ENCODE measurements at places on chromosomes 12 and 14.

GRCh38 chr14:79021766-79022165 lies 851.6 kb downstream of the NRXN3 start:
- no peak for DNase-seq

- DNase-seq, result no peak
Observed at GRCh38 chr12:6437586-6437985, 7.2 kb upstream of the CD27 start.

- no peak for DNase-seq
Observed at GRCh38 chr12:77736219-77736965, 94.3 kb upstream of the NAV3 start.

DNA sequence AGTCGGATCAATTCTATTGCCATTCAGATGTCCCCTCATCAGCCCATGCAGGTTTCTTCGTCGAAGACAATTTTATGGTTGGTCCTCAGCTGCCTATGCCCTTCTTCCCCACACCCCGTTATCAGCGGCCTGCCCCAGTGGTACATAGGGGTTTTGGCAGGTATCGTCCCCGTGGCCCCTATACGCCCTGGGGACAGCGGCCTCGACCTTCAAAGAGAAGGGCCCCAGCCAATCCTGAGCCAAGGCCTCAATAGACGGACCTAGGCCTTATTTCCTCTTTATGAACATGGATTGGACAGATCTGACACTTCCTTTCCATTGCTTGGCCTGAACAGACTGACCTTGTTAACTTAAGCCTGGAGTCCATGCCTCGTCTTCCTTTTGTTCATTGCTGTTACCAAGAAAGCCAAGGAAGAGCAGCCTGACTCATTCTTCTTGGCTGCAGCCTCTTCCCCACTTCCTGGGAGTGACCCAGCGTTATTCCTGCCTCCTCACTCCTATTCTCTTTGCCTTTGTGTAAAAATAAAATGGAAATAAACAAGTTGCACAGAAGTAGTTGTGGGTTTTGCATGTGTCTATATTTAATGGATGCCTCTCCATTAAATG lies 156.5 kb upstream of the AMIGO2 start:
- DNase-seq, result no peak

DNA sequence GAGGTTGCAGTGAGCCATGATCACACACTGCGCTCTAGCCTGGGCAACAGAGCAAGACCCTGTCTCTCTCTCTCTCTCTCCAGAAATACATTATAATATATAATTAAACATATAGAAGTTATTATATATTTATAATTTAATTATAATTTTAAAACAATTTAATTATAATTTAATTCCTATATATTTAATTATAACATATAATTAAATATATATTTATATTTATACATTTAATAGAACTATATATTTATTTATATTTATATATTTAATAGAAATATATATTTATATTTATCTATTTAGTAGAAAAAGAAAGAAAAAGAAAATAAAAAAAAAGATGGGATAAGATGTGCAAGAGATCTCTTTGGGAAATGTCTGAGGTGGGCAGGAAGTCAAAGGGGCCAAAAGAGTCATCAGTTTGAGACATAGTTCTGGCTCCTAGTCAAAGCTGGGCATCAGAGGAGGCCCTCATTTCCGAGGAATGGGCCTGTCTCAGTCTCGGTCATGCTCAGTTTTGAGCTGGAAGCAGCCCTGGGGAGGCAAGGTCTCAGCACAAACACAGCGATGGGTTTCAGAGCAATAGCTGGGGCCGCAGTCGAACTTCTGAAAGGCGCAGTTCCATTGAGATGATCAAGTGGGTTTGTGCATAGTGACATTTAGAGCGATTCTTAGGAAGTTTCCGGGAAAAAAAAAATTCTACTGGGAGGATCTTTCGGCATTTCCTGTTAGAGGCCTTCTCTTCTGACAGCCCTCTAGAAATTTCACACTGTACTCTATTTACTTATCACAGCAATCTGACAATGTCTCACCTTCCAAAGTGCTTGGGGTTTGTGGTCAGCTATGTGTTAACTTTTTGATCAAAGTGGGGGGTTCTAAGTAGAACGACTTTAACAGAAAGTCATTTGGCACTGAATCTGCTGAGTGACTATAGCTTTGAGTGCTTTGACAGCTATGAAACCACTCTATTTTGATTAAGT lies 58.7 kb upstream of the GZMB start:
- DNase-seq, result no peak

GRCh38 chr14:90985601-90986242 lies 74.7 kb downstream of the RPS6KA5 start:
- no peak for DNase-seq

GRCh38 chr14:22325676-22326400 lies 263.2 kb downstream of the DAD1 start:
- no peak for DNase-seq

DNA sequence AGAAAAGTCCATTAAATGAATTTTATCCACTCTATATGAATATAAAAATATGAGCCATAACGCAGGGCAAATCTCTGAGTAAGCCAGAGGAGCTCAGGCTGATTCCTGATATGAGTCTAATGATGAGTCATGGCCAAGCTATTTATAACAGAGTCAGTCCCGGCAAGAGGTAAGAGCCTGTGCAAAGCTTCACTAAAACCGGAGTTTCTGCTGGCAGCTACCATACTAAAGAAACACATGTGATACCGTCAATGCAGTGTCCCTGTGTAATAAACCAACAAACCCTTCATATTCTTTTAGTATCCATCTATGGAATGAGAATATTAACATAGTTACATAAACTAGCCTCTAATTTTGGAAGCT lies 319.4 kb downstream of the KCNC2 start:
- no peak for DNase-seq

- DNase-seq, result no peak
Observed at GRCh38 chr14:70776197-70776596, 33.1 kb downstream of the MAP3K9 start.

GRCh38 chr12:72957454-72957853 lies 685.3 kb downstream of the TRHDE start:
- DNase-seq, result no peak

GRCh38 chr12:58860788-58861240 lies 59.5 kb downstream of the LRIG3 start:
- DNase-seq, result no peak

- DNase-seq, result peak; percentile 47
Observed at GRCh38 chr14:32331206-32331605, 2.1 kb downstream of the AKAP6 start.

DNA sequence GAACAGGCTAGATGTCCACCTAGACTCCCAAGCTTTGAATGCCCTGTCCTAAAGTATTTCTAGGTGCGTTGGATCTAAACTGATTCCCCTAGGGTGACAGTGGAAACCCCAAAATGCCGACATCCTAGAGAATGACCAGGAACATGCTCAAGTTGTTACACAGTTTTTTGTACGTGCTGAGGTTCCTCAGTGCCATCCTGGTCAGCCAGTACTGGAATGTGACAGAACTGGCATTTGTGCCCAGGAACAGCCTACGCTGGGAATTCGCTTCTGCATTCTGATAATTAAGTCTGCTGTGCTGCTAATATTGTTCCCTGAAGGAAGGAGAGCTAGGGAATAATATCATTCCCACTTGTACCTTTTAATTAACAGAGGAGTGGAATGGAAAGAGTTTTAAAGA lies 40.3 kb downstream of the BORCS5 start:
- DNase-seq, result no peak

DNA sequence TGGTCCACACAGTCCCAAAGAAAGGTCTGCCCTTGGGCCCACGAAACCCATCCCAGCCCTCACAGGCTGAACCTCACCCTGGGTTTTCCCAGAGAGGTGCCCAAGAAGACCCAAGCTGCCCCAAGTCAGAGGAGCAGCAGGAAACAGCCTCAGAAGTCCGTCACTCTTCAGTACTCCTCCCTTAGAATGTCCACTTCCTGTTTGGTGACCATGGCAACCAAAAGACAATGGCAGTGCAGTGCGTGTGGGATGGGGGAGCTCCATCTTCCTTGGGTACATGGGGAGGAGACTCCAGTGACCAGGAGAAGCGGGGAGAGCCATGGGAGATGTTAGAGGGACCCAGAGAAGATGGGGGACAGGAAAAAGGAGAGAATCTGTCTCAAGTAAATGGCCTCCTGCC lies 11.3 kb downstream of the SELPLG start:
- no peak for DNase-seq

DNA sequence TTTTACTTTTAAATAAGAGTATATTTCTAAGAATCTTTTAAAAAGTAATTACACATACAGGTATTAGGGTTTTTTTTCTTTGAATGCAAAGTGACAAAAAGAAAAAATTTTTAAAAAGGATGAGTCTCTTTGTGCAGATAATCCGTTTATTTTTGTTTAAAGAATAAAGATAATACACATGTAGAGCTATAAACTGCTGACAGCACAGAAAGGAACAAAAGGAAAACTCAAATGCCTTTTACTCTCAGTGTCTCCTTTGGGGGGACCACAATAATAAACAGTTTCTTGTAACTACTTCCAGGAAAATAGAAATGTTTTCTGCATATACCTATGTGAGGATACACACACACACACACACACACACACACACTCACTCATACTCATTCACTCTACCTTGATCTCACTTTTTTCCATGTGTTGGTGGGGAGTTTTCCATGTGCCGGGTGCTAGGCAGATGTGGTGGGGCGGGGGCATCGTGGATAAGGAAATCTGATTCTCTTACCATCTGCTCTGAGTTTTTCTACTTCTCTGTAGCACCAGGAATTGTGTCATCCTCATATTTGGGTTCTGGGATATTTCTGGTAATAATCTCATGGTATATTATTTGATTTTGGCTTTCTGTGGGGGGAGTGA lies 58.1 kb downstream of the KCTD10 start:
- DNase-seq, result no peak

- DNase-seq, result no peak
Observed at GRCh38 chr12:106647793-106648514, 65.2 kb downstream of the RFX4 start.

GRCh38 chr14:68084256-68084655 lies 264.7 kb downstream of the RAD51B start:
- no peak for DNase-seq

DNA sequence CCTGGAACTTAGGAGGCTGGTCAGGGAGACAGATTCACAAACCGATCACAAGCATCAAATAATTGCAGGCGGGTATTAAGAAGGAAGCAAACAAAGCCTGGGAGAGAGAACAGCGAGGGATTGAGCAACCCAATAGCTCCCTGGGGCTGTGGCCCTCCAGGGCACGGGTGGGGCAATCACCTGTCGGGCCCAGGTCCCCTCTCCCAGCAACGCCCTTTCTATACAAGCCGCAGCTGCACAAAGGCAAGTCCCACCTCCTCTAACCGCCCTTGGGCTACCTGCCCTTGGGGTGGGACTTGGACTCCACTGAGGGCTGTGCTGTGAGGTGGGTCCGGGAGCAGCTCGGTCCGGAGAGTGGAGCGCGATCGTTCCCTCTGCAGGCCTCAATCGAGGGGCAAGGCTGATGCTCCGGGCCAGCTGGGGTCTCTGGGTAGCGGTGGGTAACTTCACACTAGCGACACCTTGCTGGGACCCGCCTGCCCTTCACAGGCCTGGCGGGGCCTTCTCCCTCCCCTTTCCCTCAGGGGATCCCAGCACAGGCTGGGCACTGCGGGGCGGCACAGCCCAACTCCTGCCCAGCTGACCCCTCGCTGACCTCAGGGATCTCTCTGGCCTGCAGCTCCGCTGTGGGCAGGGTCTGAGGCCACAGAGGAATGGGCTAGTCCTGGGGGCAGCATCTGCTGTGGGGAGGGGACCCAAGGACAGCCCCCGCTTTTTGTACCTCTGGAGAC lies 8.0 kb downstream of the PHB2 start:
- DNase-seq, result no peak

DNA sequence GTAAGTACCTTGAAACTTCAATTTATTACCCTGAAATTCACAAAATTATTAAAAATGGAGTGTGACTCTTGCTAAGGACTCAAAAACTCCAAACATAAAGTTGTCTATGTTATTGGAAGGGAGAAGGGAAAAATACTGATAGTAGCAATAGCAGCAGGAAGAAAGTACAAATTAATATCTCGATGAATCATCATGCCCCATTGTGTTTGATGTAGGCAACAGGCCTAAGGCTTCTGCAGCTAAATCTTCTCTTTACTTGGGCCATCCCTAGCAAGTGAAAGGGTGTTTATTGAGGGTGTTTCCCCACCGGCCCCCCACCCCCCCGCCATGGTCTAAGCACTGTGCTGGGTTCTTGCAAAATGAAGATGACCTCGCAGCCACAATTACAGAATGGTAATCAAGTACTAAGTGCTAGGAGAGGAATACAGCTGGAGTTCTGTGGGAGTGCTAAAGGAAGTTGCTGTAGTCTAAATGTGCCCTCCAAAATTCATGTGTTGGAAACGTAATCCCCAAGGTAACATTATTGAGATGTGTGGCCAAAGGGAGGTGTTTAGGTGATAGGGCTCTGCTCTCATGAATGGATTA lies 76.5 kb downstream of the SNAPC1 start:
- no peak for DNase-seq

GRCh38 chr12:108335349-108336119 lies 3.6 kb downstream of the CMKLR1 start:
- DNase-seq, result no peak

- DNase-seq, result no peak
Observed at GRCh38 chr14:38329246-38329645, 73.4 kb upstream of the CLEC14A start.

DNA sequence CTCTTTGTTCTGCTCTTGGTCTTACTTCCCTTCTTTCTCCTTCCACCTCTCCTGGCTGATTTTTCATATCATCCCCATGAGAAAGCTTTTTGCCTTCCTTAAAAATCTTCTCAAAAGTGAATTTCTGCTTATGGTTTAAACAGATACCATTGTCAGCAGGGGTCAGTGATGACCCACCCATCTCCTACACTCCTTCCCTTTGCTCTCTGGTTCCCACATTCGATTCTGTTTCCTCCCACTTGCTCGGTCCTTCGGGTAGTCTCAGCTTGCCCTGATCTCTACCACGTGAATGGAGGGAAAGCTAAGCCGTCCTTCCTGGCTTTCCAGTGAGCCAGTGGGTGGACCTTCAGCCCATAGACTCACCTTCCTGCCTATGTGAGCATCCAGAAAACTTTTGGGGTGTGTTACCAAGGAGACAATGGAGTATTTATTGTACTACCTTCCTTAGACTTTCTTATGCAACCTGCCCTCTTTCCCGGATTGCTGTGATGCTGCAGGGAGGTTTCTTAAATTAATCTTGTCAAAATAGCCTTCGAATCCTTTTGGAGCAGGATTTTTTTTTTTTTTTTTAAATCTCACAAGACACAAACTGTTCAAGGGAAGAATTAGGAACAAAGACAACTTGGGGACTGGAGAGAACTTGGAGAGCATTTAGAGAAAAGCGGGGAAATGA lies 306.3 kb downstream of the CACNA1C start:
- DNase-seq, result no peak

All from neuronal stem cell (in vitro differentiated cells).